ENCODE measurements at places on chromosomes 7 and 10.

DNA sequence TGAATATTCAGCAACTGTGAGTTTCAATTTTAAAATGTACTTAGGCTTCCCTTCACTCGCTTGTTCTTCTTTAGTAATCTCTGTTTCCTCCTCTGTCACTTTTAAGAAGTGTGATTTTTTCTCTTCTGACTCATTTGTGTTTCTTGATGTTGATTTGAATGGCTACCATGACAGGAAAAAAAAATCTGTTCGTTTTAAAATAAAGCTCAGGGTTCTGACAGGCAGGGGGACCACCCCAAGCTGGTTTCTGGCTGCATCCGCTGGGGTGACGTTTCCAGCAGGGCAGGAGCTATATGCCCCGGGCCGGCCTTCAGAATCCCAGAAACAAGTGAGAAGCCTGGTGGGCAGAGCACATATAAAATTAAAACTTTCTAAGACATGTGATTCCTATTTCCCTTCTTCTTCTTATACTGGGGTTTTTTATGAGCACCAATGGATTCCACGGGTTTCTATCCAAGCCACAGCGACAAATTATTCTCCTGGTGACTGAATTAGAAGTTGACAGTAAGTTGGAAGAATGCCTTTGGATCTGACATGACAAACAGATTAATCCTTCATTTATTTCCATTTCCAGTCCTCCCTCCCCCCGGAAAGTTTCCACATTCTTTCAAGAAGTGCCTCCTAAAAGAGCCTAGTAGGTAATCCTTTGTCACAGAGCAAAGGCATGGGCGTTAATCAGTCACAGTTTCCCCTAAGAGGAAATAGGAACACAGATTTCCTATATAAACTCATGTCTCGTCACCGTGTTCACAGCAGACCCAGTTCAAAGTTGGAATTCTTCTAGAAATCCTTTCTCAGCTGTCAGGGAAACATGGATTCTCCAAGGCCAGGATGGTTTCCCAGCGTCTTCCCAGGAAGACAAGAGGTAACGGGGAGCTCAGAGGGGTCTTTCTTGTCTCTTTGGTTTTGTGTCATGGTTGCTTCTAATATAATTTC, 79.9 kb downstream of the PTPRE start:
- DNase-seq = no peak

- DNase-seq = no peak
These were observed 357.0 kb downstream of the THSD7A start for GRCh38 chr7:11474902-11475585.

GRCh38 chr10:78450807-78451485, 417.3 kb downstream of the RPS24 start:
- no peak for DNase-seq

DNA sequence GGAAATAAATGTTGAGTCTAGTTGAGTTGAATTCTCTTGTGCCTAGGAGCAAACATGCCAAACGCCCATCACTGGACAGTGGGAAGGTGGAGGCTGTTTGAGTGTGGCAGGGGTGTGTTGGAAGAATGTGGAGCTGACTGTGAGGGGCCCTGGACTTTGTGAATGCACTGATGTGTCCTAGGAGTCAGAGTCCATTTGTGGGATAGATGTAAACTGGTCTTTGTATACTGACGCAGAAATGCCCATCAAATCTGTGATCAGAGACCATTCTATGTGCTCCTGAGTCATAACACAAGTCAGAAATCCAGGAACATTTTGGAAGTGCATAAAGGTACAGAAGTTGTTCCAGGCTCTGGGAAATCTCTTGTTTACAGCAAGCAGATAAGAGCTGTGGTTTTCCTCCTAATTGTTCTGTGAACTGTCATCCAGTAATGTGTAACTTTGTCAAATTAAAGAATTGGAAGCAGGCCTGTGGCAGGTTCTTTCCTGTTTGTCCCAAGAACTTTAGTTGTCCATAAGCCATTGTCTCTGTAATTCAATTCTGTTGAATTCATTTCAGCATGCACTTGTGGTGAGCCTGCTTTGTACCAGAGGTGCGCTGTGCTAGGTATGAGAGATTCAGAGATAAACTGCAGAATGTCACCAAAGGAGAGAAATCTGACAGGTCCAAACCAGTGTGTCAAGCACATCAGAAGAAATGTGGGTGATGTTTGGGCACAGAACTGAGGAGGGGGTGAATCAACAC, 7.6 kb downstream of the PRXL2A start:
- no peak for DNase-seq

DNA sequence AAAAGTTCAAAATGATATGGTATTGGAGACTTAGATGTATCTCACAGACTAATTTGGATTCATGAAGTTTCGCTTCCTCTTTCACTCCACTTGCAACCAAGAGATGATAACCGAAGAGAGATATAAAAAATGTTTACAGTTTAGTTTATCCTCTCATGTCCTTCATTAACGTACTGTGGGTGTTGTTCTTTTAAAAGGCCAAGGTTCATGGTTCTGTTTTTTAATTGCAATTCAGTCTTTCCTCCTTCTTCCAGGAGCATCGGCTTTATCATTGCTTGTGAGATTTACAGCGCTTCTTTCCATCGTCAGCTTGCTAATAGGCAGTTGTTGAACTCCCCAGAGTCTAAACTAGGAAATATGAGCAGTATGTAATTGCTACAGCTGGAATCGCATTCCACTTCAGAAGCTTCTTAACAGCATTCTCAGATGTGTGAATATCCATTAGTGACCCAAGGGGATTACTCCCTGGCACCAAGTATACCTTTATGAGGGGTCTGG, 75.9 kb upstream of the HGF start:
- no peak for DNase-seq

DNA sequence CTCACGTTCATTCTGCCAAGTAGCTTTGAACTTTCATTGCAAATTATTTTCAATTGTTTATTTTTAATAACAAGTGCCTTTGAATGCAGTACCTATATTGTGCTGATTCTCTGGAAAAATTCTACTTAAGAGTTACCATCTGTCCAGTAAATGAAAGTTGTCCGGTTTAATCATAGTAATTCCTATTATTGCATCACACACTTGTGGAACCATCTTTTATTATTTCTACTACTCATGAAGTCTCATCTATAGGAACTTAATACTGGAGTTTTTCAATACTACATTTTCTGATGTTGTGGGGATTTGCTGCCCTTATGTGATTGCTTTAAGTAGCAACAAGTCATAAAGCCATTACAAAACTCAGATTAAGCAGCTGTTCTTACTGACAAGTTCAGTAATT, 16.5 kb upstream of the SKAP2 start:
- no peak for DNase-seq

DNA sequence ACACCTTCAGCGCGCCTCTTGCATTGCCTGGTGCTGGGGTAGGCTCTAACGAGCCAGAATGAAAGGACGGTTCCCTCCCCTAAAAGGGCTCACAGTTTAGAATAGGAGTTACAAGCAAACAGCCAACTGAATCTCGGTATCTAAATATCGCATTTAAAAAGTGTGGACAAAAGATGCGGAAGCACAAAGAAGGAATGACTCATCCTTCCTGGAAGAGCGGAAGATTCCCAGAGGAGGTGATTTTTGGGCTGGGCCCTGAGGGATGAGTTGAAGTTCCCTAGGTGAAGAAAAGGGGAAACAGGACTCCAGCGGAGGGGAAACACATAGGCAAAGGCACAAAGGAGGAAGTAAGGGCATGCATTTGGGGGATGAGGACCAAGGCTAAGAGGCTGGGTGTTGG, 29.9 kb downstream of the SRRM3 start:
- DNase-seq = no peak

DNA sequence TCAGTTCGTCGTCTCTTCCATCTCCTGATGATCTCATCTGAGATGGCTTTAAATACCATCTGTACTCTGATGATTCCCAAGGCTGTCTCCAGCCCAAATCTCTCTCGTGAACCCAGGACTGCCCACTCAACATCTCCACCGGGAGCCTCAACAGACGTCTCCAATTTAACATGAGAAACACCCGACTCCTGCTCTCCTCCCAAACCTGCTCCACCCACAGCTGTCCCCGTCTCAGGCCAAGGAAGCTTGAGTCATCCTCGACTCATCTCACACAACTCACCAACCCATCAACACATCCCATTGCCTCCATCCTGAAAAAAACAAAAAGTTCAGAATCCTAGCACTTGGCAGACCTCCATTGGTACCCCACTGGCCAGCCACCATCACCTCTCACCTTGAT, 29.7 kb upstream of the CALN1 start:
- no peak for DNase-seq

DNA sequence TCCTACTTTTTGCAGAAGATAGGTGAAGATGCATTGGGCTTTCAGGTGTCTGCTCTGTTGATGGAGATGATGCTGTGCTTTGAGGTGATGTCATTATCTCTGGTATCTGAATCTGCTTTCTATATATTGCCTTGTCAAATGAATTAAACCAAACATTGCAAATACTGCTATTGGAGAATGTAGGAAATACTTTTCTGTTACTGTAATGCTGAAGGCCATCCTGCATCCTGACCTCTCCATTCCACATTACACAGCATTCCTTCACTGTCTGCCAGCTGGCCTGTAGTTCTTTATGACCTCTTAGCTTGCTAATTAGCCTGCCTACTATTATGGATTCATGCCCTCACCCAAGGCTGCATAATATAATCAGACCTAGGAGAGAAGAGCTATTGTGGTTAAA, 73.2 kb downstream of the VCL start:
- no peak for DNase-seq

- no peak for DNase-seq
These were observed 161.5 kb upstream of the PRKCQ start for GRCh38 chr10:6741541-6741941.

DNA sequence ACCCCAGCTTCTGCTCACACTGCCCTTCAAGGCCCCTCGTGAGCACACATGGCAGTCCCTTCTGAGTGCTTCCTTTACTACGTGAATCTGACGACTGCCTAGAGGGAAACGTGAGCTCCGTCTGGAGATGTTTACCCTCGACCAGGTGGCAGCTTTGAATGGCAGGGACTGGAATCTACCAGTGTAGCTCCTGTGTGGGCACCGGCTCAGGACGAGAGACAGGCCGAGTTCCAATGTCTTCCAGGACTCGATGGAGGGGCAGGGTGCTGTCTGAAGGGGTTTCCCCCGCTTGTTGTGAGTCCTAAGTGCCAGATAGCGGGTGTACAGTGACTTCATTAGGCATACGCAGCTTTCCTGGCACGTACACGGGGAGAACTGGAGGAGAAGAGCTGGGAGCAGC, 229.9 kb downstream of the ADARB2 start:
- no peak for DNase-seq

All from HS-27A (cell line).